T-helper 1 cell (primary cell): ENCODE measurements at places on chromosomes 13 and 19.

DNA sequence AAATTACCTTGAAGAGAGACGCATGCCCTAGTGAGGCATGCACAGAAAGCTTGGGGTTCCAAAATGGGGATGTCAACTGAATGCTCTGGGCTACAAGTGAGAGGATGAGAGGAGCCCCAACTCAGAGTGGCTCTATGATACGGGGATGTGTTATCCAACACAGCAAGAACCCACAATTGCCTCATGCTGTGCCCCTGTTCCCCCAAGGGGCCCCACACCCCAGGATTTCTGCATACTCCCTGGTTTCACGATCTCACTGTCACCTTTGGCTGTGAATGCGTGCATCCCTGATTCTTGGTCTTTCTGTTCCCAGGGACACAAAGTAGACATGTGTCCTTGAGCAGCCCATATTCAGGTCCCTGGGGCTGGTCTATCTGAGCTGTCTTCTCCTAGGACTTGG is 29.3 kb downstream of the WDR88 start:
- DNase-seq = no peak

DNA sequence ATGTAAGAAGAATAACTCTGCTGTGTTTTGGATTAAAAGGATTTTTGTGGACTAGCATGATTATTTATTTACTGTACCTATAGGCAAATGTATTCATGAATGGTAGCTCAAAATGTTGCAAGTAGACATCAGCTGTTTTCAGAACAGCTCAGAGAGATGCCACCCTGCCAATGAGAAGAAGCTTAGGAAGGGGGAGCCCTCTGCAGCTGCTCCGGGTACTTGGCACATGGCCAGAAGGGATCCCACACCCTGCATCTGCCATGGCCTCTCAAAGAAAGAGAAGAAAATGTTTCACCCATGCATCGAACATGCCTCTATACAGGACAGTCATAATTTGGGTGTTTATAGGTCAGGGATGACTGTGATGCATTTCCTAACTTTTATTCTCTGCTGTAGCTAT is 30.5 kb upstream of the MBNL2 start:
- DNase-seq = no peak

DNA sequence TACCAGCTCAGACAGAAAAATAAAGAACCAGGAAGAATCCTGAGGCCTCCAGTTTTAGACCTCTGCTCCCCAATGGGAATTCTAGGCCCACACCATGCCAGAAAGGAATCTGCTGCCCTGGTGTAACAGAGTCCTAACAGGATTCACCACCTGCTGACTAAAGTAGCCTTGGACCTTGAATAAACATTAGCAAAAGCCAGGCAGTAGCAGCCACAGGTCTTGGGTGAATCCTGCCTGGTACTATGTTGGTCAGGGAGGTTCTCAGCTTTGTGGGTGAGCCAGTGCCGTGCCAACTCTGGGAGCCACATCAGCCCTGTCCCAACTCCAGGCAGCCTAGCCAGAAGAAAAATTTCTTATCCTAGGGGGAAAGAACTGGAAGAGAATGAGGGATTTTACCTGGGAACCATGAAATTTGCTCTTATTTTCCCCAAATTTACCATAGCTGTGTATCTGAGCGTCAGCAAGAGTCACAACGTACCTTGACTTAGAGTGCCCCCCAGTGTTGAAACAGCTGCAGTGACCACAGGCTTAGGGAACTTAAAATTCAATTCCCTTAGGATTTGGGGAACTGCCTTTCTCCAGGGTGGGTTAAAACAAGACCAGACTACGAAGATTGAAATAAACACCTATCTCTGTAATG is 1895.6 kb upstream of the PRR20A start:
- DNase-seq = no peak

DNA sequence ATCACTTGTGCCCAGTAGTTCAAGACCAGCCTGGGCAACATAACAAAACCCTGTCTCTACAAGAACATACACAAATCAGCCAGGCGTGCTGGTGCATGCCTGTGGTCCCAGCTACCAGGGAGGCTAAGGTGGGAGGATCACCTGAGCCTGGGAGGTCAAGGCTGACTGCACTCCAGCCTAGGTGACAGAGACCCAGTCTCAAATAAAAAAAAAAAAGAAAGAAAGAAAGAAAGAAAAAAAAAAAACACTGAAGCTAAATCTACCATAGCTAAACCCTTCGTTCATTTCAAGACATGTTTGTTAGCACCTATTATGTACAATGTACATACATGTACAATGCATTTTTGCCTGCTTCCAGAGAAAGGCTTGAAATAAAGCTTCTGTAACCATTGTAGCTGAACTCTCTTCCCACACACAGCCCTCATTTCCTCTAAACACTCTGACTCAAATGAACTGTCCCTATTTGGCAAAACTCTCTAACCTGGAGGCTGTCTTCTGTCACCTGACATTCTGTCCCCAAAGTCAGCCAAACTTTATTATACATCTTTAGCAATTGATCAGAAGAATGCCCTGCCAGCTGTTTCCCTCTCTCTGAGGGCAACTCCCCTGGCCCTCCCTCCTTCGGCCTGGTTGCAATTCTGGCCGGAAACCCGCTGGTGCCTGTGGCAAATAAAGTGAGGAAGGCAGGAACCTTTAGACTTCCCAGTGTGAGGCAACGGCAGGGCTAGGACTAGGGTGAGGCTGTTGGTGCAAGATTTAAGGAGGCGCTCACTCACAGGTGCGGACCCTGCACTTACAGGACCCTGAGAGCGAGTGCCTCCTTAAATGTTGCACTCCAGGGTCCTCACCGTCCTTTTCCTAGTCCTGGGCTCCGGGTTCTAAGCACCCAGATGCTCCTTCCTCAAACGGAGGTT is 1.8 kb downstream of the ETHE1 start:
- no peak for DNase-seq

GRCh38 chr13:45064889-45065288 is 55.4 kb upstream of the GTF2F2 start:
- no peak for DNase-seq

DNA sequence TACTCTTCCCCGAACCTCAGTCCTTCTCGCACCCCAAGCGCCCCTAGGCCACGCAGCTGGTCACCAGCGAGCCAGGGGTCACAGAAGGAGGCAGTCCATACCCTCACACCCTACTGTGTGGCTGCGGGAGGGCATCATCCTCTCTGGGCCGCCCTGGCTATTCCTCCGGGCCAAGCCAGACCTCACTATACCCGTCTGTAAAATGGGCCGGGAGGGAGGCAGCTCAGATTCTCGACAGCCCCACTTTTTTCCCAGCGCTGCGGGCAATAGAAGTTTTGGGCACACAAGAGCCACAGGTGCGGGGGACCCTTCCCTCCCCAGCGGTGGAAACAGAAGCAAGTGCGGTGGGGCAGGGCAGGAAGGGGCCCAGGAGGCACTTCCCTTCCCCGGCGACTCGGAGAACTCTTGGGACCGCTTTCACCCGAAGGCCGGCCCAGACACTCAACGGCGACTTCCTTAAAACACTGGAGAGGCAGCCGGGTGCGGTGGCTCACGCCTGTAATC is 5.6 kb upstream of the ARRDC2 start:
- DNase-seq = no peak

DNA sequence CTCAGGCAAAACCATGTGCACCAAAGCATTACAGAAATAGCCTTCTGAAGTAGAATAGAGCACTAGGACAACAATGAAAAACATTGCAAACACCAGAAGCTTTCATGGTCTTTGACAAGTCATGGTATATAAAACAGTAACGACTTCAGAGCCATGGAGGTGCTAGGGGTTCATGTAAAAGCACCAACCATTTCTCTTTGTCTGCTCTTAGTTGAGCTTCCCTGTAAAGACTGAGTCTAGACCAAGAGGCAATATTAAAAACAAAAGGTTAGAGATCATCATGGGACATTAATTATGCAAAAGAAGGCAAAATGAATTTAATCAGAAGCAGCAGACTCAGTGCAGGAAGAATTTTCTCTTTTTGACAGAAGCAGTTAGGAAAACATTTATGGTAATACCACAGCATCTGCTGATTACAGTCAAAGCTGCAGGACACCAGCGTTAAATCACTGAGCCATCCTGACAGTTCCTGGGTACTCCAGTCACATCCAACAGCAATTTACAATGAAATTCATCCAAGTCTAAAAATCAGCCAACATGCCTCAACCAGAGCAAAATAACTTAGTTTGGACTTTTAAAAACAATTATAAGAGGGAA is 476.8 kb downstream of the DIAPH3 start:
- DNase-seq = no peak

- DNase-seq = no peak
Measured at GRCh38 chr13:46058268-46058667, 5.7 kb upstream of the ZC3H13 start.

- no peak for DNase-seq
Measured at GRCh38 chr13:65417953-65418352, 1812.2 kb downstream of the PCDH9 start.
